ENCODE measurements at places on chromosomes 5 and 9. TPM values are rescaled to one million over a fixed set of nuclear protein-coding genes. Genes with fewer than 3 reads are reported as not detected.

FIBCD1 gene
- not detected for polyA plus RNA-seq

BRD3 gene
- polyA plus RNA-seq = 62.5 TPM

- no peak for DNase-seq
Measured at GRCh38 chr5:106875591-106876297, 795.0 kb downstream of the EFNA5 start.

ETF1 gene
- 45.4 TPM for polyA plus RNA-seq

DNA sequence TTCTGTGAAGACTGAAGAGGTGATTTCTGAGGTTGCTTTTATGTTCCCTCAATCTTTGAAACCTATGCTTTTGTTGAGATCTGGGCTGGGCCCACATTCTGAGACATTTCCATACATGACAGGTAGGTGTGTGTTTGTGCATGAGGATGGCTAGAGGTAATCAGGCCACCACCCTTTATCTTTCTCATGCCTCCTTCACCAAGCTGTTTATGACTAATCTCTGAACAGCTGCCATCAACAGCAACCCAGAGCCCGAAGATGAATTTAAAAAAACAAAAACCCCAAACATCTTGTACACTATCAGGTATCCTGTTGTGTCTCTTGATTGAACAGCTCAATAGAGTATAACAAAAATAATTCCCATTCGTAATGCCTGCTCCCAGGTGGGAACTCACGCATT, 12.6 kb upstream of the C5orf46 start:
- no peak for DNase-seq
